ENCODE measurements at places on chromosomes 12 and 14.

GRCh38 chr12:121804417-121805111, 755 bp downstream of the SETD1B start:
- peak; percentile 63 for DNase-seq

DNA sequence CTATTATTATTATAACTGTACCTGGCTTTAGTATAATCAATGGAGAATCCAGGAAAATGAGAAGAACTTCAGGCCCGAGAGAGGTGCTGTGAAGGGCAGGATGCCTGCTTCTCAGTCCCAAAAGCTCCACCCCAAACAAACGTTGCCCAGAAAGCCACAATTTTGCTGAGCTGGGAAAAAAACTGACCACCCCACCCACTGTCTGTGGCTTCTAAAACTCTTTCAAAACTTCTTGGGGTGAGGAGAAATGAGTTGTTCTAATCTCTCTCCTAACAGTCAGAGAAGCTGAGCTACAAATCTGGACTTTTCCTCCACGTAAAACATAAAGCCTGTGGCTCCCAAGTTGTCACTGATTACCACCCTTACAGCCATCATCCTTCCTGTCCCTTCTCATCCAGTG, 13.4 kb downstream of the VDR start:
- DNase-seq = no peak

GRCh38 chr14:95361373-95362137, 41.8 kb upstream of the CLMN start:
- DNase-seq = peak; percentile 17

DNA sequence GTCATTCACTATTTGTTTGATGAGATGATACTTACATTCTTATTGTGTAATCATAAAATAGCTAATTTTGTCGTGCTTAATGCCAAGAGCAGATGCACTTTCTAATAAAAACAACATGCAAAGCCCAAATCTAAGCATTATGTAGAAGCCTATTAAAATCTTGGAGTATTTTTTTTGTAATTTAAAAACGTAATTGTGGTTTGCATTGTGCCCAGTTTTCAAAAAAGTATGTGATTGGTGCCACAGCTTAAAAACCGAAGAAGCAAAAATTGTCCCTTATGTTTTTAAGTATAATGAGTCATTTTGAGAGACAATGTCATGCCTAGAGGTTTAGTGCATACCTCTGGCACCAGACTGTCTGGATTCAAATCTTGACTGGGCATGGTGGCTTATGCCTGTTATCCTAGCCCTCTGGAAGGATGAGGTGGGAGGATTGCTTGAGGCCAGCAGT, 464.8 kb upstream of the RGS6 start:
- no peak for DNase-seq

DNA sequence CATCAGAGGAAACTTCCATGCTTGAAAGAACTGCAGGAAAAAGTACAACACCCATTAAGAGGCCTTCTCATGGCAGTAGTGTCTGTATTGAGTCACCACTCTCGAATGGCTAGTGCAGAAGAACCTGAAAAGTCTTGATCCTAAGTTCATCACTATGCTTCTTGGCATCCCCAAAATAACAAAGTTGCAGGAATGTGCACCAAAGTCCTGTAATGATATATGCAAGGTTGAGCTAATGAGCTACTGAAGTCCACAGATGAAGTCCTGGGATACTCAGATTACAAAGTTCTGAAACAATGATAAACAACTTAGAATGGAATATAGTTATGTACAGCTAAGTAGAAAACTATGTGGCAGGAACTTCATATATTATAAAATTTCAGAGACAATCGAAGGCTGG, 545.4 kb downstream of the FOXG1 start:
- DNase-seq = no peak

GRCh38 chr12:70736351-70737133, 99.3 kb upstream of the PTPRB start:
- no peak for DNase-seq

GRCh38 chr12:116200812-116201211, 76.7 kb downstream of the MED13L start:
- DNase-seq = no peak

DNA sequence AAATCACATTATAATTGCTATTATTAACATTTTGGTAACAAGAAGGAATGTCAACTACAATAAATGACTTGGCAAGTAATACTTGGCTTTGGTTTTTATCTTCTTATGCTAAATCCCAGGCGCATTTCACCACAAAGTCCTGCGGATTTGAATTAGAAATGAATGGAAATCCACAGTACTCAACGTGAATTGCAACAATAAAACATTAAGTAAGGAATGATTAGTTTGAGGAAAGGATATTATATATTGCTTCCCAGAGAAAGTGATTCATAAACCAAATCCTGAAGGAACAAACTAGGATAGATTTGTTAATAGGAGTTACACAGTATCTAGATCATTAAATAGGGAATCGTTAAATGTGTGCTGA, 1089.7 kb downstream of the TRHDE start:
- no peak for DNase-seq

DNA sequence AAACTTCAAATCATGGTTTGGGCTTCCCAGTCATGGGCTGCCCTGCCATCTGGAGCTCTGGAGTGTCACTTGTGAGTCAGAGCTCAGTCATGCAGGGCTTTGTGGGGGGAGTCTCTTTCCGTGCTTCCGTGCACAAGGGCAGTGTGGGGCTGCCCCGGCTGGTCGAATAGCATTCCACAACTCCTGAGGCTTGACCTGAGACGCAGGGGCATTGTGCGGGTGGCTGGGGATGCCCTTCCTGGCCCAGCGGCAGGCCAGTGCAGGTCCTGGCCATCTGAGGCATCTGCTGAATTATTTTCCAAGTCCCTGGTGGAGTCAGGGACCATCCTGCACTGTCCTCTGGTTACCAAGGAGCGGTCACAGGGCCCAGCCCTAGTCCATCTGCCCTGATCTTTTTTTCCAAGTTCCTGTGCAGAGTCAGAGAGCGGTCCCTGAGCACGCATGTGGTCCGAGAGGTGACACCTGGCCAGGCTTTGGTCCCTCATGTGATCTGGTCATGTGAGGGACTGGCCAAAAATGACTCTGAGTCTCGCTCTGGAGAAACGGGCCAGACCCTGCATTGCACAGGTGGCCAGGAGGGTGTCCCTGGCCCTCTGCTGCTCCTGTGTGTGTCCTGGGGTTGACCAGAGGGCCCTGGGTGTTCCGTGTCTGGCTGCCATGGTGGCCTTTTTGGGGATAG, 167.0 kb upstream of the ALG10B start:
- no peak for DNase-seq

DNA sequence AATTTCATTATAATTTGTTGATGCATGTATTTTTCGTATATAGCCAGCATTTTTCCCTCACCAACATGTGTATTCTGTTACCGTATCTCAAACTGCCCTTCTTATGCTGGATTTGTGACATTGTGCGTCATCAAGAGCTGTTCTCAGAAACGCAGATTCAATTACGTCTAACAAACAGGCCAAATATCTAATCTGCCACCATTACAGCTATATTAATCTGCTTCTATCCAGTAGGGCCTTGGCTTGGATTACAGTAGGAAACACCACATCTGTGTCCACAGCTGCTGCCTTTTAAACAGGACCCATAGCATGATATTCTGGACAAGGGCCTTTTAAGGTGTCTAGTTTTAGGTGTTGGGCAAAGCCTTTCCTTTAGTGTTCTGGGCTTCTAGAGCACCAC, 140.6 kb downstream of the PDE3A start:
- no peak for DNase-seq

DNA sequence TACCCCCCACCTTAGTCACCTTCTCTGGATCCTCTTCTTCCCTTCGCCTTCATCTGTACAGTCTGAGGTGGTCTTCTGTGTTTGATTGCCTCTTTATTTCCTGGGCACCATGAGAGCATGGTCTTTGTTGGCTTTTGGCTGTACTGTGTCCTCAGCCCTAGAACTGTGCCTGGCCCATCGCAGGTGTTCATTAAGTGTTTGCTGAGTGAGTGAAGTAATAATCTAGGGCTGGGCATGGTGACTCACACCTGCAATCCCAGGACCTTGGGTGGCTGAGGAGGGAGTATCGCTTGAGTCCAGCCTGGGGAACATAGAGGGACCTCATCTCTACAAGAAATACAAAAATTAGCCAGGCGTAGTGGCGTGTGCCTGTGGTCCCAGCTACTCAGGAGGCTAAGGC, 13.9 kb downstream of the ALDH2 start:
- DNase-seq = no peak

GRCh38 chr14:67060546-67060945, 128.7 kb upstream of the GARIN2 start:
- DNase-seq = no peak

DNA sequence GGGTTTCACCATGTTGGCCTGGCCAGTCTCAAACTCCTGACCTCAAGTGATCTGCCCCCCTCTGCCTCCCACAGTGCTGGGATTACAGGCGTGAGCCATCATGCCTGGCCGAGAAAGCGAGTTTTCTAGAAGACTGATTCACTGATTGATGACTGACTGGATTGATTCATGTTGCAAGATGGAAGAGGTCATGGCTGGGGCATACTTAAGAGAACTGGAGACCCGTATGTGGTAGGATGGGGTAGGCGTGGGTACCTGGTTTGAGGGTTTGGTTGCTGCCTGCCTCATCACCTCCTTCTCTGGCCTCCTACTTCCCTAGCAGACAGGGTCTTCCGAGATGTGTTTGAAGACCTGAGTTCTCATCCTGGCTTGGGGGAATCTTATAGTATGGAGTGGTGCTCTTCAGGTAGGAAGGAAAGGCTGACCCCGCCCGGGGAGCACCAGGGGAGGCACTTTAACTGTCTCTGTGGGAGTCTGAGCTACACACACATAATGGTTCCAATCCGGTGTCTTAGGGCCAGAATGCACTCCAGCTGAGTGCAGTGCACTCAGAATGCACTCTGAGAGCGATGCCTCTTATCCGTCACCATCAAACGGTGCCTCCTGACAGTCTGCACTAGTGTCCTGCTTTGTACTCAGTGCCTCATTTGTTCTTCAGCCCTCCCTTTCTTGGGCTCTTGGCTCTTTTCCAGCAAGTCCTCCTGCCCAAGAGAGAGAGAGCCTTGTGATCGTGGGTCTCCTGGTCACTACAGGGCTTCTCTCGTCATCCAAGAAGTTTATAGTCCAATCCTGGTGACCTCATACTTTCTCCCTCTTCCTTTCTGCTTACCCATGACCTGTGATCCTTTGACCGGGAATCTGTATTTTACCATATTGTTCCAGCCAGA, 19.7 kb downstream of the PLEKHG3 start:
- DNase-seq = peak; percentile 38

GRCh38 chr14:90154110-90154509, 92.3 kb downstream of the KCNK13 start:
- DNase-seq = no peak

GRCh38 chr12:65195387-65196055, 26.1 kb downstream of the LEMD3 start:
- DNase-seq = no peak

DNA sequence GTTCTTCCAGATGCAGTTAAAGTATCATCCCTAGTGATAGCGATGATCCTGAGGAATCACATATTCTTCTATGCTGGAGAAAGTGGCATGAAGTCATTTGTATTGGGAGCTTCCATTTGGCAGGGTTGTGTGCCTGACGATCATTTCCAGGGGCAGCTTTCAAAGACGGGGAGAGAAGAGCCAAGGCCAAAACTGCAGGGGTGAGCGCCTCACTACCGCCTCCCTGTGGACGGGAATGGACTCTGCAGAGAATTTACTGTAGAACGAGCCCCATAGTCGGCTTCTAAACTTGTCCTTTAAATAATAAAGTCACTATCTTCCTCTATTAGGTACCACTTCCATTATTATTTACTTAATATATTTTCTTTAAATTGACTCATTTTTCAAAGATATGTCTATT, 555.9 kb upstream of the TMEM132C start:
- no peak for DNase-seq

GRCh38 chr12:122366685-122367475, 55.6 kb downstream of the CLIP1 start:
- DNase-seq = no peak
